Activated T-cell treated with anti-CD3 and anti-CD28 coated beads, Interleukin-2, amount 50 U/mL, for 72 hours (primary cell): ENCODE measurements at places on chromosomes 6 and 20. TPM values are rescaled to one million over a fixed set of nuclear protein-coding genes. Genes with fewer than 3 reads are reported as not detected.

OOEP gene
- 0.77 TPM for total RNA-seq

FNDC1 gene
- total RNA-seq: not detected

DOK5 gene
- total RNA-seq: 1.2 TPM

PSORS1C1 gene
- not detected for total RNA-seq

SOX12 gene
- 7.8 TPM for total RNA-seq

BNIP5 gene
- total RNA-seq: not detected

BEND6 gene
- 0.48 TPM for total RNA-seq

NOTCH4 gene
- total RNA-seq: 0.79 TPM
